WTC11 (cell line): ENCODE measurements at places on chromosomes 11 and 22. TPM values are rescaled to one million over a fixed set of nuclear protein-coding genes. Genes with fewer than 3 reads are reported as not detected.

LRRC56 gene
- total RNA-seq = 2.3 to 3.4 TPM (median 2.5 TPM) in 3 replicates

OR51B4 gene
- total RNA-seq = not detected in 3 replicates

MRPL49 gene
- total RNA-seq = 51.3 to 55.9 TPM (median 53.3 TPM) in 3 replicates

FOLH1 gene
- not detected in 3 replicates for total RNA-seq

XKR3 gene
- not detected in 3 replicates for total RNA-seq

NPAS4 gene
- total RNA-seq = 0.27 to 0.79 TPM (median 0.44 TPM) in 3 replicates

TEX54 gene
- 0.44 TPM in 1 of 3 replicates, not detected in the others for total RNA-seq

TRIM49 gene
- not detected in 3 replicates for total RNA-seq

LINC01488 gene
- not detected in 3 replicates for total RNA-seq

MRPL48 gene
- total RNA-seq = 38.7 to 40.6 TPM (median 39.4 TPM) in 3 replicates

TMPRSS5 gene
- 0.85 to 1.7 TPM (median 1.1 TPM) in 3 replicates for total RNA-seq

PGA3 gene
- total RNA-seq = 0.20 to 0.37 TPM in 2 of 3 replicates, not detected in the other

PATE4 gene
- total RNA-seq = not detected in 3 replicates

CRYBB1 gene
- 4.0 to 5.1 TPM (median 4.6 TPM) in 3 replicates for total RNA-seq

GLYAT gene
- total RNA-seq = 0.32 TPM in 1 of 3 replicates, not detected in the others

OR2D2 gene
- total RNA-seq = 0.16 to 0.26 TPM (median 0.23 TPM) in 3 replicates

YPEL1 gene
- 7.7 to 17.7 TPM (median 15.5 TPM) in 3 replicates for total RNA-seq

C22orf31 gene
- total RNA-seq = not detected in 3 replicates

NRIP3 gene
- 3.9 to 4.5 TPM (median 4.4 TPM) in 3 replicates for total RNA-seq

FERMT3 gene
- 3.8 to 8.2 TPM (median 3.8 TPM) in 3 replicates for total RNA-seq

OR8D4 gene
- 0.07 TPM in 1 of 3 replicates, not detected in the others for total RNA-seq

F2 gene
- total RNA-seq = 0.50 to 0.82 TPM (median 0.73 TPM) in 3 replicates

IGLL1 gene
- total RNA-seq = not detected in 3 replicates

NAALAD2 gene
- total RNA-seq = 3.7 to 6.0 TPM (median 5.5 TPM) in 3 replicates

KRTAP5-1 gene
- not detected in 3 replicates for total RNA-seq

SAA2 gene
- total RNA-seq = 4.1 to 8.2 TPM (median 5.0 TPM) in 3 replicates

TP53AIP1 gene
- total RNA-seq = 0.07 TPM in 1 of 3 replicates, not detected in the others

OR6T1 gene
- total RNA-seq = not detected in 3 replicates

IFITM10 gene
- 0.80 to 1.7 TPM (median 1.3 TPM) in 3 replicates for total RNA-seq

ZNF195 gene
- 72.7 to 85.5 TPM (median 74.2 TPM) in 3 replicates for total RNA-seq

SYT13 gene
- total RNA-seq = 10.8 to 15.1 TPM (median 12.0 TPM) in 3 replicates

UCP3 gene
- 0.50 to 0.73 TPM (median 0.55 TPM) in 3 replicates for total RNA-seq

MS4A15 gene
- 0.09 to 0.41 TPM (median 0.39 TPM) in 3 replicates for total RNA-seq

RIMBP3C gene
- 0.21 to 0.44 TPM in 2 of 3 replicates, not detected in the other for total RNA-seq

TIMM10 gene
- 63.5 to 92.8 TPM (median 68.4 TPM) in 3 replicates for total RNA-seq

OR51B5 gene
- total RNA-seq = 0.26 to 0.37 TPM in 2 of 3 replicates, not detected in the other

CSF2RB gene
- 0.05 to 0.07 TPM (median 0.07 TPM) in 3 replicates for total RNA-seq
